GM18507 (cell line): ENCODE measurements at places on chromosomes 16 and 17.

GRCh38 chr17:80940171-80941123 lies 51.2 kb upstream of the CHMP6 start:
- no peak for DNase-seq

DNA sequence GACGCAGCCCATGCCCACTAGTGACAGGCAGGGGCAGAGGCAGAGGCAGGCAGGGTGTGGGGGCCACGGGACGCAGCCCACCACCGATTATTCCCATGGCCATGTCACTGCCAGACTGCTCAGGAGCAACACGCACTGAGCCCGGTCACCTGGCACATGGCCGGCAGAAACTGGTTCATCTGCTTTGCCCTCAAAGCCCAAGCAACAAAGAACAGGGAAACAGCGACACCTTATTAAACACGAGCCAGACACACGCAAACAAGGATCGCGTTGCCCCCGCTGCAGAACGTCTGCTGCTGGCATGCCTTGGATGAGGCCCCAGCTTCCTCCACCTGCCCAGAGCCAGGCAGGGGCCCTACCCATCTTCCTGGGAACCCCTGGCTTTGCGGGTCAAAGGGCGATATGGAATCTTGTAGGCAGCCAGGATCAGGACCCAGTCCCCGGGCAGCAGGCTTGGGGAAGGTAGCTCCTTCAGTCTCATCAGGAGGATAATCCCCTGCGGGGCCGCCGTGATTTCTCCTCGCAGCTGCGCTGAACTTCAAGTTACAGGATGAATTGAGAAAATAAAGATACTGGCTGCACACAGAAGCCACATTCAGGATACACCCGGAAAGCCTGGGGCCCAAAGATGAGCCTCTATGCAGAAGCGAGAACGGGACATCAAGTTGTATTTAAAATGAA lies 4.8 kb downstream of the TBC1D16 start:
- no peak for DNase-seq

DNA sequence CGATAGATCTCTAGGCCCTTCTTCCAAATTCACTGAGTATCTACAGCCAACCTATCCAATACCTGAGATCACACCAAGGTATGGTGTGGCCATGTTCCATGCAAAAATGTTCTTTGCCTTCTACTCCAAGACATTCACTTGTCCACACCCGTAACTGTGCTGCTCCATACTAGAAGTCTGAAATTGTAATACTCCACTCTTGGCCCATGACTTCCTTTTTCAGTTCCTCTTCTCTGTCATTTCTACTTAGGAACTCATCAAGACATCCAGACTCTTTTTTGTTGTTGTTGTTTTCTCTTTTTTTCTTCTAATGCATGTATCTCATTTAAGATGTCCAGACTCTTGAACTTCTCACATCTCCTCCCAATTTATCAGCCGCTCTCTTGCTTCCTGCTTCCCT lies 42.5 kb upstream of the KSR1 start:
- DNase-seq, result no peak

- no peak for DNase-seq
Observed at GRCh38 chr17:20206591-20206990, 197.4 kb downstream of the SPECC1 start.

DNA sequence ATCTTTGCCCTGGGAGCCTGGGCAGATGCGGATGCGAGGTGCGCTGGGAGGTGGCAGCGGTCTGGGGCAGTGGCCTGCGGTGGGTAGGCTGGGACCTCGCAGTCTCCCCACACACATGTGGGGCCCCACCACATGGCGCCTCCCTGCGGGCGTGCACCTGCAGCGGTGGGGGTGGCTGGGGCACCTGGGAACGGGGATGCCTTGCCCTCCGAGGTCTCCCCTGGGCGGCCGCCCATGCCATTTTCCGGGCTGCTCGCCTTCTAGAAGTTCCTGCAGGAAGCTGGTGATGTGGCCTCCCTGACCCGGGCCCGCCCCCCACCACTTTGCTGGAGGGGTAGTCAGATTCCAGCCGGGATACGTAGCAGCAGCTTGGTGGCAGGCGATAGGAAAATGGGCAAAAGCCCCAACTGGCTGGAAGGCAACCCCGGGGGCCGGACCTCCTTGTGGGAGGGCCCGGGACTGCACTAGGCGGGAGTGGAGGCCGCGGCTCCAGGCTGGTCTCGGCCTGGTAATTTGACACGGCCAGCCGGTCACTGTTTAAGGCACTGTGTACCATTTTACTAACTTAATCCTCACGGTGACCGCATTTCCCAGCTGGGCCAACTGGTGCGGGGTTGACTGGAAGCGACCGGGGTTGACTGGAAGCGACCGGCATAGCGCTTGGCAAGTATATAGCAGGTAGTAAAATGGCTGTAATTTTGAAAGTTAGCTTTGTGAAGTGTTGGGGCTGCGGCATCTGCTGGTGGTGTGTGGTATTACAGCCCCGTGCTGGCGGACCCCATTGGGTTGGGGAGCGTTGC lies 38.5 kb downstream of the IGF2BP1 start:
- peak; percentile 42 for DNase-seq

GRCh38 chr17:74513987-74514631 lies 17.2 kb downstream of the CD300LB start:
- no peak for DNase-seq

GRCh38 chr16:10756574-10756973 lies 12.9 kb downstream of the NUBP1 start:
- no peak for DNase-seq

DNA sequence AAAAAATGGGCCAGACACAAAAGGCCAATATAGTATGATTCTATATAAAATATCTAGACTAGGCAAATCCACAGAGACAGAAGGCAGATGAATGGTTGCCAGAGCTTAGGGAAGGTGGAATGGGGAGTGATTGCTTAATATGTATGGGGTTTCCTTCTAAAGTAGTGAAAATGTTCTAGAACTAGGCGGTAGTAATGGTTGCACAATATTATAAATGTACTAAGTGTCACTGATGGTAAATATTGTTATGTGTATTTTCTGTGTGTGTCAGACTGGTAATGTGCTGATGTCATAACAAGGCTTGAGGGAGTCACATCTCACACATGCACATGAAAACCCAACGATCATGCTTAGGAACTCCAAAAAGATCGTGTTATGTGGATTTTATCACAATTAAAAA lies 106.9 kb upstream of the SIAH1 start:
- DNase-seq, result no peak

- no peak for DNase-seq
Observed at GRCh38 chr17:4499431-4500190, 930 bp downstream of the SPNS2 start.

DNA sequence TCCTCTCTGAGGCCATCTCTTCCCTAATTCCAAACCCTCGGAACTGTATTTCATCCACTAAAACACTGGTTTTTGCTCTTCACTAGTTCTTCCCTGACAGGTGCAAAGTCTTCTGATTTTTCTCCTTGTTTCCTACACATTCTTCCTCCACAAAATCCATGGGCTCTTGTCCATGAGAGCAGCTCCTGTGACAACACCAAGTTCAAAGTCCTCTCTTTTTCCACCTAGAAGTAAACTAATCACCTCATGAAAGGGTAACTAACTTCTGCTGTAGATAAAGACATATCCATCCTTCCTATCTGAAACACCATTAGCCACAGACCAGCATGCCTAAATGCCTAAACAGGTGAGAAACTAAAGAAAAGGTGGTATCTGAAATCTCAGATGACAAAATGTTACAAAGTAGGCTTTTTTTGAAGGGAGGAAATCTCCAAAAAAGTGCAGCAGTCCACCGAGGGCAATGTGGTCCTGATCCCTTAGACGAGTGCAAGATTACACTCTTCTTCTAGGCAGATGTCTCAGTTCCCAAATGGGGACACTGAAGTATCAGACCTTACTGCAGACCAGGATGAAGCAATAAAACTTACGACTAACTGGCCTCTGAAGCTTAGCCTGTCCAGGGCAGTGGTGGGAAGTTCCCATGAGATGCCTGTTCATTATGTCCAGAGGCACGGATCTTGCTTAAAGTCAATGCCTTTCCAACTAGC lies 2.8 kb downstream of the PIP4K2B start:
- DNase-seq, result no peak

DNA sequence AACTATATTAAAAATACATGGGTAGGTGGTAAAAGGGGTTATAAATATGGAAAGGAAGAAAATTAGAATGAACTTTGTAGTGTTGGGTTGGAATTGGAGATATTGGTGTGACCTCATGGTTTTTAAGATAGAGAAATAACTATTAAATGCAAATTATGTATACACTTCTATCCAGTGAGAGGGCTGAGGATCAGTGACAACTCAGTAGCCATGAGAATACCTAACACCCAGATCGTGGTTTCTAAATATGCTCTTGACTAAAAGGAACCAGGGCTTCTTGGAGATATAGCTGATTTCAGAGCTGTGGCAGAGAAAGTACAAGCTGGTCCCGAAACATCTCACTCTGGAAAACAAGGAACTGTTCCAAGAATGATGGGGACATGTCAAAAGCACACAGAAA lies 44.4 kb downstream of the SLC6A4 start:
- no peak for DNase-seq

DNA sequence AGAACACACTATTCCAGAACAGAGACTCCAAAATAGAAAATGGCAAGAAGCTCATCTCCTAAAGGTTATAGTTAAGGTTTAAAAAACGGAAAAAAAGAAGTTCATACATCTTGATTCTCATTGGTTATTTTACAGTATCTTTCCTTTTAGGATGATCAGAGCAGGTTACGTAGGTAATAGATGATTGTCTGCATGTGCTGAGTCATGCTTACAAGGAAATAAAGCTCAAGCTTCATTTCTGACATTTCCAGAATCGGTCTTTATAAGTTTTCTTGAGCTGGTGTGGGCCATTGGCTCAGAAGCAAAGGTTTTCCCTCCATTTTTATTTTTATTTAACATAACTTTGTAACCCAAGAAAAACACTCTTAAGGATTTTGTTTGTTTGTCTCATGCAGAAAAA lies 1030.3 kb upstream of the CDH8 start:
- DNase-seq, result no peak
